ENCODE measurements at places on chromosomes 7 and 10. TPM values are rescaled to one million over a fixed set of nuclear protein-coding genes. Genes with fewer than 3 reads are reported as not detected.
A peak's percentile ranks its signal among the peaks of the same experiment; 100 is the strongest.

LEP gene
- total RNA-seq, result not detected

OR2A42 gene
- total RNA-seq, result not detected

DENND2A gene
- not detected for total RNA-seq

GPR26 gene
- total RNA-seq, result not detected

HOXA10 gene
- total RNA-seq, result not detected

FAM131B gene
- total RNA-seq, result 0.85 TPM

EPDR1 gene
- 0.54 TPM for total RNA-seq

R3HCC1L gene
- 21.6 TPM for total RNA-seq

UNC5B gene
- 0.04 TPM for total RNA-seq

DNA sequence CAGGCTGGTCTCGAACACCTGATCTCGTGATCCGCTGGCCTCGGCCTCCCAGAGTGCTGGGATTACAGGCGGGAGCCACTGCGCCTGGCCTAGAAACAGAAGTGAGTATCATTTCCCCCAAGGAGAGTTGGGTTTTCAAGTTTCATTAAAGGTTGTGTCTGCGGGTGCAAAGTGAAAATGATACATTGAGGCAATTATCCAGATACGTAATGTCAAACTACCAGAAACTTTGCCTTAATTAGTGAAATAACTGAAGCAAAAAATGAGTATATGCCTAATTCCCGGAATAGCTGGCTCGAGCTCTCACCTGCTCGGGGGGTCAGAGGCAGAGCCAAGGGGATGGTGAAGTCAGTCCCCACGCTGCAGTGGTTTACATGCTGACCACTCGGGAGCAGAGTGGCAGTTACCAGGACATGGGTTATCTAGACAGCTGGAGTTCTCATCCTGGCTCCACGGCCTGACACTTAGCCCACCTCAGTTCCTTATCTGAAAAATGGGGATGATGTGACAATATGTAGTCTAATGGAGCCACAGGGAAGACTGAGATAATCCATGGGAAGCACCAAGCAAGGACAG, 25.5 kb downstream of the CHST15 start:
- ATAC-seq, result no peak

DNA sequence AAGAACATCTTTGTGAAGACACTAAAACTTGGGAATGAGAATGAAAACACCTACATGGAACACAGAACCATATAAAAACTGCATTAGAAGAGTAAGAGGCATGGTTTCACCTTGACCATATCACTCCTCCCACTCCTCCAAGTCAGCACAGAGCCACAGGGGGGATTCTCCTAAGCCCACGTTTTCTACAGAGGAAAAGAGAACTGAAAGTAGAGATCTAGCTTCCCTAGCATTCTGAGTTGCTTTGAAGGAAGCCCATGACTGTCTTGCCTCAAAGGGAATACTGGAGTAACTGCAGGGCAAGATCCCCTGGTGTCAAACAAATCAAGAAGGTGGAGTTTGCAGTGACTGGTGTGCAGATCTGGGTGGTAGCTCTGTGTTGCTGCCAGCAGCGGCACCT, 43.9 kb downstream of the HBP1 start:
- ATAC-seq, result no peak

DNA sequence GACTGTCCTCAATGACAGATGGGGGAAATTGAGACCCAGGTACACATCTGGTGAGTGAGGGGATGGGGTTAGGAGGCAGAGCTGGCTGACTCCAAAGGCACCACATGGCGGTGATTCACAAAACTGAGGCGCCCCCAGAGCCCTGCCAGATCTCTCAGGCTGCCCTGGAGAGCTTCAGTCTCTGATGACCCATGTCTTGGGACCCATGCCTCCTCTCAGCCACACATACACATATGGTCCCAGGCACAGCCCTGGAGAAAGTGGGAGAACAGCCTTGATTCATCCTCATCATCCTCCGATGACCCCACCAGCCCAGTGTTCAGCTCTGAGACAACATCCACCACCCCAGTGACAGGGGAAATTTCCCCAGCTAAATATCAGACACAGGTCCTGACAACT, 426.0 kb downstream of the RPS24 start:
- no peak for ATAC-seq

GRCh38 chr7:157480371-157481050, 143.7 kb downstream of the DNAJB6 start:
- ATAC-seq, result no peak

DNA sequence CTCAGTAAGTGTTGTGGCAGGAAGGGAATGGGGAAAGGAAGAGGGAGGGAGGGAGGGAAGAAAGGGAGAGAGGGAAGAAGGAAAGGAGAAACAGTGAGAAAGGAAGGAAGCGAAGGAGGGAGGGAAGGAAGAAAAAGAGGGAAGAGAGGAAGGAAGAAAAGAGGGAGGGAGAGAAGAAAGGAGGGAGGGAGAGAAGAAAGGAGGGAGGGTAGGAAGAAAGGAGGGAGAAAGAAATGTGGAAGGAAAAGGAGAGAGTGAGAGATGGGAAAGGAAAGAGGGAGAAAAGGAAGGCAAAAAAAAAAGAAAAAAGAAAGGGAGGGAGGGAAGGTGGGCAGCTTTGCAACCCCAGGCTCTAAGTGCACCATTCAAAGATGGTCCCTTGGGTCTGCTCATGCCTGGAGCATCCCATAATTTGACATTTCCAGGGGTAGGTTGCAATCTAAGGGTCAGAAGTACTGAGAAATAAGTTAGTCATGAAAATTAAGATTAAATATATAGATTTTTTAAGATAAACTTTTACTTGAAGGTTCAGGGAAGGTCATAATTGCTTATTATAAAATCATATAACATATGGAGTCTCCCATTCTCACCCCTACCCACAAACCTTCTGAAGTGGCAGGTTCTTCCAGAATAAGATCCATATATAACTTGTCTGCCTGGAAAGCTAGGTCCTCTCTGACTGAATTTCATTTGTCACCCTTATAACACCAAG, 249.2 kb downstream of the PLXNA4 start:
- ATAC-seq, result no peak

DNA sequence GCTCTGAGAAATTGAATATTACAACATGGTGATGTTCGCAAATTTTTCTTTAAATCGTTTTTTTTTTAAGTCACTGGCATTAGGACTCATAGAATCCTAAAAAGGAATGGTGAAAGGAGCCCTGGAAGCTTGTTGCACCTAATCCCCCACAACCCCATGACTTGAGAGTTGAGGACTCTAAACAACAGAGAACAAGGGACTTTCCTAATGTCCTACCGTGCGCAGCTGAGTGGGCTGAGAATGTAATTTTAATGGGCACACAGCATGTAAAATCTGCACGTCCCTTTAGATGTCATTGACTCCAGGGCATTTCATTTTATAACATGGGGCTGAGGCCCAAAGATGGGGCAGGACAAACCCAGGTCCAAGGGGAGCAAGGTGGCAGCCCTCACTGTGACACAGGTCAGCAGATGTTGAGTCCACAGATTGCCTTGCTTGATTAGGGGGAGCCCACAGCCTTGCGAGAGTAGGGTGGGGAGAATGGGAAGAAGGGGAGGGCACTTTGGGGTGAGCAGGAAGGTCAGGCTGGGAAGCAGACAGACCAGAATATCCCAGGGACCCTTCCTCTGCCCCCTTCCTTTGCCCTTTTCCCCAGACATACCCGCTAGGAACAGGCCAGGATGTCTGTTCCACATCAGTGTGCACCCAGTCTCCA, 208.4 kb upstream of the ZMIZ1 start:
- ATAC-seq, result peak; percentile 12

DNA sequence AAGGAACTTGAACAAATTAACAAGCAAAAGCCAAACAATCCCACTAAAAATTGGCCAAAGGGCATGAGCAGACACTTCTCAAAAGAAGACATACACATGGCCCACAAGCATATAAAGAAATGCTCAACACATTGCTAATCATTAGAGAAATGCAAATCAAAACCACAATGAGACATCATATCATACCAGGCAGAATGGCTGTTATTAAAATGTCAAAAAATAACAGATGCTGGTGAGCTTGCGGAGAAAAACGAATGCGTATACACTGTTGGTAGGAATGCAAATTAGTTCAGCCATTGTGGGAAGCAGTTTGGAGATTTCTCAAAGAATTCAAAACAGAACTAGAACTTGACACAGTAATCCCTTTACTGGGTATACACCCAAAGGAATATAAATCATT, 311.7 kb upstream of the HPS1 start:
- no peak for ATAC-seq

- no peak for ATAC-seq
These were observed 8.8 kb downstream of the LYZL1 start for GRCh38 chr10:29297678-29298077.

- ATAC-seq, result peak; percentile 54
These were observed 266.0 kb downstream of the USP6NL start for GRCh38 chr10:11345224-11346054.

DNA sequence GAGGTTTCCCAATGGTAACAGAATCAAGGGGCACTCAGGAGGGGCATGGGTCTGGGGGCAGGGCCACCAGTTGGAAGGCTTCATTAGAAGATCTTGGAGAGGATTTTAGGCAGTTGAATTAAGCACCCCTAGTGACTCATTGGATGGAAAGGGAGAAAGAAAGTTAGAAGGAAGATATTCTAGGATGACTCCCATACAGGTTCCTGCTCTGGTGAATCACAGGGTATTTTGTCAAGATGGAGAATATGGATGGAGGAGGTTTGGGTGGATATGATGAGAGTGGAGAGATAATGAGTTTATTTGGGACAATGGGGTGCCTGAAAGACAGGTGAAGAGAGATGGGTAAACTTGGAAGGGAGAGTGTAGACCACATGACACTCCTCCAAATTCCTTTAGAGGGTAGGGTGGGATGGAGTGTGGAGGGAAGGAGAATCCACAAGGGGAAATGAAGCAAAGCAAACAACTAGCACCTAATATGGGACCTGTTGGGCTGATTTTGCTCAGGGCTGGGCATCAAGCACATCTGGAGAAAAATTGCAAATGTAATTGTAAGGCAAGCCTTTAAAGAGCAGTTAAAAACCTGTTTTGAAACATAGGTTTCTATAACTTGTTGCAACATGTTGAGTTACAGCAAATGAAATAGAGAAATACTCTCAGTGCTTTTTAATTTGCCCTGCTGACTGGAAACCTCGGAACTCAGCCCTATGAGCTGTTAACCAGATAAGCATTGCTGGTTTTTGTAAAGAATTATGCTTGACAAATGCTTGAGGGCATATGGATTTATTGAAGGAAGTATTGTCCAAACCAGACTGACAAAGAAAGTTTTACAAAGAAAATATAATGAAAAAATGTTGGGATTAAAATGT, 2.9 kb upstream of the ENTPD7 start:
- no peak for ATAC-seq

DNA sequence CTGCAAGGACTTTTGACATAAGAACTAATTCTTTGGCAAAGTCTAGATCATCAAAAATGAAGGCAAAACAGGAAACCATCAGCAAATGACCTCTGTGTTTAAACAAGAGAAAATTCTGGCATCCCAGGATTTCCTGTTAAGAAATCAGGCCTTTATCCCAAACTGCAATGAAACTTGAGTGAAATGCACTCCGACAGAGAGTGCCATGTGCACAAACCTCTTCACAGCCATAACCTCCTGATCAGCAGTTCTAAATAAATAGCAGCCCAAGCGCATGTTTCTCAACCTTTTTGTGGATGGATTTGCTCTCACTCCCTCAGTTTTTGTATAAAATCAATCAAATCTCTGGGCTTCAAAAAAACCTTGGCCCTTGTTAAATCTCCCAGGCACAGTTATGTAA, 107.7 kb upstream of the EEPD1 start:
- no peak for ATAC-seq

DNA sequence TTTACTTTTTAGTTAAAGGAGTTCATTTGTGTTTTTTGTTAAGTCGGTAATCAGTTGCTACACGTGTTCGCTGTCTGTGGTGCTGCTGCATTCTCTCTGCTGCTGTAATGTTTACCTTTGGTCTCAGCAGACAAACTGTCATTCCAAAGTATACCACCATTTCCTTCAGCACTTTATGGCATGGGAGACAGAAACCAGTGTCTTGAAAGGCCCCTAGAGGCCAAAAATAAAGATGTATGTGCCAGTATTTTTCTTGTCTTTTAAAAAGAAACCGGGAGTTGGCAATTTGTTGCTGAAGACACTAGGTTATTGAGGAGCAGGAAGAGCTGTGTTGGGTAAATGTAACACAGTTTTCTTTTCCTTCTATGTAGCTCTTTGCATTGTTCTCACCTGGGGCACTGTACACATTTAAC, 24.1 kb downstream of the ZNF92 start:
- ATAC-seq, result no peak

GRCh38 chr7:102849079-102849478, 63.7 kb upstream of the LRRC17 start:
- no peak for ATAC-seq

DNA sequence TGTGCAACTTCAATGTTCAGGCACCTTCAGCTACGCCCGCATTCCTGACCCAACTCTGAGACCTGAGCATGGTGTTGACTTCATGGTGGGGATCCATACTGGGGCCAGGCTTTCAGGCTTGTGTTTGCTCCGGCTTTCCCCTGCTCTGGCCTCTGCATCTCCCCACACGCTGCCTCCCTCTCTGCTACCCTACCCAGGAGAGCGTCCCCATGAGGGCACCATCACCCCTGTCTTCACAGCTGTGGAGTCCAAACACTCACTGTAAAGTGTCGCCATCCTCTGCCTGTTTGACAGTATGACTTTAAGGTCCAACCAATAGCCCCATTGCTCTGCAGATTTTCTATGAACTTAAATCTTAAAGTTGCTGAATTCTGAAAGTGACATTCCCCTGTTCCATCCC, 199.0 kb upstream of the GRB10 start:
- ATAC-seq, result no peak

- ATAC-seq, result no peak
These were observed 248.9 kb downstream of the COBL start for GRCh38 chr7:51067757-51068156.

DNA sequence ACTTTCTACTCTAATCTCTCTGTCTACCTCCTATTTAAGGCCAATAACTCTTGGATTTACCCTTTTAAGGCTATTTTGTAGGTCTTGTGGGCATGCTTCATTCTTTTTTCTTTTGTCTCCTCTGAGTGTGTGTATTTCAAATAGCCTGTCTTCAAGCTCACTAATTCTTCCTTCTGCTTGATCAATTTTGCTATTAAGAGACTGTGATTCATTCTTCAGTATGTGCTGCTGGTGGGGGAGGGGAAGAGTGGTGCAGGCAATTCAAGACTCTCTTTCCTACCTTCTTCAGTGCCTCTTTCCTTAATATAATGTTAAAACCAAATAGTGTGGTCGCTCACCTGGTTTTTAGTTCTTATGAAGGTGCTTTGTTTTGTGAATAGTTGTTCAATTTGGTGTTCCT, 20.0 kb downstream of the ABCB1 start:
- no peak for ATAC-seq

GRCh38 chr7:1009747-1010146, 26.8 kb downstream of the CYP2W1 start:
- no peak for ATAC-seq

GRCh38 chr7:40824461-40824860, 689.7 kb downstream of the SUGCT start:
- ATAC-seq, result no peak

Data from activated T-helper 17 cell treated with anti-CD3 and anti-CD28 coated beads, Interleukin-2, amount 50 U/mL, for 72 hours (primary cell).